NCI-H2081 treated with DMSO at 0.1 percent for 48 hours (cell line): ENCODE measurements at places on chromosomes 2 and 18.

DNA sequence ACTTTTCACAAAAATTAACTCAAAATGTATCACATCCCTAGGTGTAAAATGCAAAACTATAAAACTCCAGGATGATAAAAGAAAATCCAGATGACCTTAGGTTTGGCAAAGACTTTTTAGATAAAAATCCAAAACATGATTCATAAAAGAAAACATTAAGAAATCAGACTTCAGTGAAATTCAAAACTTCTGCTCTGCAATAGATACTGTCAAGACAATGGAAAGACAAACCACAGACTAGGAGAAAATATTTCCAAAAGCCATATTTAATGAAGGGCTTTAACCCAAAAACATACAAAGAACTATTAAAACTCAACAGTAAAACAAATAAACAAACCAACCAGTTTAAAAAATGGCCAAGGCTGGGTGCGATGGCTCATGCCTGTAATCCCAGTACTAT, 173.6 kb upstream of the SPOPL start:
- DNase-seq = no peak

DNA sequence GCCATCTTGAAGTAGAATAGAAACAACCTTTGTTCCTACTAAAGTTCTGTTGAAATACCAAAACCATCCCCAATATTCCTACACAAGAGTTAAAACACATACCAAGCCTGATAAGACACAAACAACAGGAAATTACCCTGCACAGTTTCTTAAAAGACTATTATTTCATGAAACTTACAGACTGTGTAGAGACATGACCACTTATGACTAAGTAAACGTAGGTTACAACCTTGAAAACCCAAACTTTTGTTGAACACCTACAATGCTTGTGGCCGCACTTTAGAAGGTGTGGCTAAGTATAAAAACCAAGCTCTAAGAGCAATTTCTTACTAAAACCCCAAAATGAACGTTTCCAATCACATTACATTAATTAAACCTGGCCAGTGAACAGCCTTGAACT, 2.0 kb downstream of the SMAD2 start:
- DNase-seq = no peak

DNA sequence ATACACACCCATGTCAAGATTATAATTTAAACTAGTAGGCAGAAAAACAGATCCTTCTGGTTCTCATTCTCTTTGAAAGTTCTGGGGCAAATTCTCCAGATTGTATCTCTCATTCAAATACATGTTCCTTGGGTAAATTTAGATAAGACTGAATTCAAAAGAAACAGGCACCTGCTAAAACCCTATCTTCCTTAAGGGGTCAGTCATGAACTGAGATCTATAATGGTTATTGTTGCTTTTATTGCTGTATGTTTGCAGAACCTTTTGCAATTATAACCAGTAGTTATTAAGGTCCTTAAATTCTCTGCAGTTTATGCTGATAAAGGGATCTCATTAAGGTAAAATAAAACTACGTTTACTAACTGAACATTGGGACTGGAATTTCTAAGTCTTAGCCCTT, 83.5 kb downstream of the MYO5B start:
- no peak for DNase-seq

GRCh38 chr18:26487437-26487836, 60.9 kb downstream of the KCTD1 start:
- DNase-seq = no peak

DNA sequence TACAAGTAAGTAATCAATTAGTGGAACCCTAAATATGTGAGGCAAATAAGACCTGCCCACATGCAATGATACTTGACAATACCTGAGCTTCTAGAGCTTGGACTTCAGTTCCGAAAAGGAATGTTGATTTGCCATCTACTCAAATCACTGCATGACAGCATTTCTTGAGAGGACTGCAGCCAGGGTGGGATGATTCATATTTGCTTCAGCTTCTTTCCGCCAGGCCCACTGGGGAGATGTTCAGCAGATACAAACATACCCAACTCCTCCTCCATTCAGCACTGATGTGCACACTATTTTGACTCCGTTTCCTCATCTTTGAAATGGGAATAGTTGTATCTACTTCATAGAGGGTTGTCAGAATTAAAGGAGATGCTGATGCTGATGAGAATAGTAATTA, 28.8 kb upstream of the TMEM177 start:
- DNase-seq = no peak

DNA sequence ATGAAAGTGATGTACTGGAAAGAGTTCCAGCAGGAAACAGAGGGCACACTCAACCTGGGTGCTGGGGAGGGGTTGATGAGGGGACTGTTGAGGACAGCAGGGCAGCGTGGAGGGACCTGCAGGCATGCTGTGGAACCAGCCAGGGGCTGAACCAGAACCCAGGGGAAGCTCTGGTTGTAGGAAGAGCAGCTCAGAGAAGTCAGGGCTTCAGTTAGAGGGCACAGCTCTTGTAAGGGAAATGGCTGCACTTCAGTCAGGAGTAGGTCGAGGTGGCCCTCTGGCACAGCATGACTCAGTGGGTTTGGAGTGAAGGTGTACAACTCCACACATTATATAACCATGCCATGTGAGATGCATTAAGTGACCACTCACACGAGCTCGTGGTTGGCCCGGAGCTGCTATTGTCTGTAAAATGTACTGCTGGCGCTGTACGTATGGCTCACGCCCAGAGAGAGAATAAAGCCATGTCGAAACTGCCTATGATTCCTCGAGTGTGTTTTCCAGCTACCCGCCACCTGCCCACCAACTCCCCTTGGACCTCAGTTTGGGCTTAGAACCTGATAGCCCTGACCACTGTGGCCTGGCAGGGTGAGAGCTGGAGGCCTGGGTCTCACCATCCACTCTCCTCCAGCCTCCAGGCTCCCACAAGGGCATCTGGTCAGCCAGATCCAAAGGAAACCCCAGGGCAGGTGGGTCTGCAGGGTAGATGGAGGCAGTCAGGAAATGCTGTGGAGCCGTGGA, 136.5 kb upstream of the HS6ST1 start:
- no peak for DNase-seq

DNA sequence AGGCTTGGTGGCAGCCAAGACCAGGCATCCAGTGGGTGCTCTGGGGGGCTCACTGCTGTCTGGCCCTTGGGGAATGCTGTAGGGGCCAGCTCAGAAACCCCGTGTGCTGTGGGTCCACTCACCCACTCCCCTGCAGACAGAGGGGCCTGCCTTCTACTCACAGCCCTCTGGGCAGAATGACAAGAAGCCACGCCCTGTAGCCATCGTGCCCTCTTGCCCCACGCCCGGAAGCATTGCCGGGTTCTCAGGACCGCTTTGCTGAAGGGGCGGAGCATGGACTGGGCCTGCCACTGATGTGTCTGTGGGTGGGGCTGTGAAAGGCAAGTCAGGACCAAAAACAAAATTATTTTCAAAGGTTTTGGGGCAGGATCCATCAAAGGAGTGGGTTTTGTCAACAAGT, 27.8 kb downstream of the GLI2 start:
- no peak for DNase-seq

DNA sequence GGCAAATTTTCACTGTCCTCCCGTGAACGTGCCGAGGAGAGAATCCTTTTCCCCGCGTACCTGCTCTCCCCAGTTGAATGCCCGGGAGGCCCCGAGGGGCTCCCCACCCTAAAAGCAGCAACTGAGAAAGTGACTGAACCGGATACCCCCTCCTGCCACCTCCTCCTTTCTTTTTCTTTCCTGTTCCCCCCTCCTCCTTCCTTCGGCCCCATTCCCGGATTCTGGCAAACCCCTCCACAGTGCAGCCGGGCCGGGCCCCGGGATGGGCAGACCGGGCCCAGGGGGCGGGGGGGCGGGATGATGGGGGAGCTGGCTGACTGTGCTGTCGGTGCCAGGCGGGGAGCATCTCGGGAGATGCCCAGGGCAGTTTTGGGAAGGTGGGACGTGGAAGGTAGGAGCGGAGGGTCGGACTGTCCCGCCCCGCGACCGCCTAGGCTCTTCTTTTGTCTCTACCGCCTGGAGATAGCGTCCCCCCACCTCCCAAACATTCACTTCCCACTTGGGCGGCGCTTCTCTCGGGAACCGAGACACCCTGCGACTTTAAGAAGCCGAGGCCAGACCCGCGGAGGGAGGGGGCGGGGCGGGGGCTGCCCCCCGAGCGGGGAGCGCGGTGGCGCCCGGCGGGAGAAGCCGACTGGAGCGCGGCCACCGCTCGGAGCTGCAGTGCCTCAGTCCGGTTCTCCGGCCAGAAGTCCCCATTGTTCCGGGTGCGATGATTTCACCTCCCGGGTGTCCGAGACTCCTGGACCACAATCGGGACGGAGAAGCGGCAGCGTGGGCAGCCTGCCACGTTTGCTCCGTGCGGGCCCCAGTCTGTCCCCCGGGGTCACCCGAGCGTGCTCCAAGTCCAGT, 8.2 kb downstream of the DLX2 start:
- DNase-seq = no peak

GRCh38 chr2:150735894-150736498, 248.5 kb upstream of the RND3 start:
- DNase-seq = no peak

GRCh38 chr2:121038891-121039616, 245.9 kb downstream of the TFCP2L1 start:
- DNase-seq = no peak

DNA sequence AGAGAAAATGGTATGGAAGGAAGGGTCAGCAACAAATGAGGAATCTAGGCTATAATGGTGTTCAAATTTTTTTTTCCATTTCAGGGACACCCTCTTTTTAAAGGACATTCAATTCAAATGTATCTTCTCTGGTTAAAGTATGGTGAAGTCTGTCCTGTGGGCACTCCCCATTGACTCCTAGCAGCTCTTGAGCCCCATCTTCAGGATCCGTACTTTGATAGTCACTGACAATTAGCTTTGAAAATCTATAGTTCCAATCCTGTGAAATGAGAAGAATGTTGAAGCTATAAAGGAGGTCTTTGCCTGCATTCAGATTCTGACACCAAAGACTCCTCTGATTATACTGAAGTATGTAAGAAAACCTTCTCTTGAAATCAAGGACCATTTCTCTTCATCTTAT, 43.3 kb downstream of the KCNH7 start:
- no peak for DNase-seq

DNA sequence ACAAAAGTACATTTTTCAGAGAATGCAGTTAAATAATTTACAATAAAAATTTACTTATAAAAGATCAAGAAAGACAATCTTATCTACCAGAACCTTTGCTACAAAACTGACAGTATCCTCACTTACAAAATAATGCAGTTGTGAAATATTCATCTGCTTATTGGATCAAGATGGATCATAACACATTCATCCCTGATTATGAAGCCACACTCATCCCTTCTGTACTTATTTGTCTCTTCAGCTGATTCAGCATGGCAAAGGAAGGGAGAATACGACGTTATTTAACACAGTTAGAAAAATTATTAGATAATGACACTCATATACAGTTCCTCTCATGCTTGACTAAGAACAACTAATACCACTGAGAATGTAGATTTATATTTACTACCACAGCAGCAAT, 46.4 kb downstream of the TCF4 start:
- DNase-seq = no peak

GRCh38 chr18:79935098-79935480, 16.4 kb downstream of the SLC66A2 start:
- DNase-seq = no peak

- DNase-seq = no peak
Measured at GRCh38 chr2:77021161-77021560, 501.0 kb downstream of the LRRTM4 start.

DNA sequence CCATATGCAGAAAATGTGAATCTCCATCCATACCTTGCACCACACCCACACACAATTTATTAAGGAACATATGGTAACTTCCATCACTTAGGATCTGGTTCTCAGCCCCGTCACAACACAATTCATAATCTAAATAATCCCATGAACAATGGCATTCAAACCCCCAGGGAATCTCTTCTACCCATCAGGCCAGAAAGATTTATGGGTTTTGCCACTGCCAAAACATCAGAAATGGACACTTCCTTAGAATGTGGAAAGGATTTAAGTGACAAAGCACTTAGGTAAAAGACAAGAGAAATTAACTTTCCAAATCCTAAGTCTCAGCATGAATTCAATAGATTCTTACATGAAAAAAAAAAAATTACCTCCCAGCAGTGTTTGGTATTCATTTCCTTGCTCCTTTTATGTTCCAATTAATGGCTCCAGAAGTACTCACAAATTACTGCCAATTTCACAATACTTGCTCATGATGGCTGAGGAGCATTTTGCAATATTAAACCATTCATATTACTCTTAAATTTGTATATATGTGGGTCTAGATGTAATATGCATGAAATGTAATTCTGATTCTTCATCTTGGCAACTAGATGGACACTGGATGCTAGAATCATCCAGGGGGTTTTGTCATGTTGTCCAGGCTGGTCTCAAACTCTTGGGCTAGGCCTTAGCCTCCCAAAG, 56.5 kb upstream of the TMEM247 start:
- DNase-seq = no peak

- DNase-seq = no peak
Measured at GRCh38 chr2:236731767-236732580, 162.3 kb downstream of the ACKR3 start.

GRCh38 chr2:234335661-234336228, 161.1 kb downstream of the ARL4C start:
- DNase-seq = no peak

GRCh38 chr2:111638274-111638877, 245.6 kb downstream of the ANAPC1 start:
- no peak for DNase-seq

DNA sequence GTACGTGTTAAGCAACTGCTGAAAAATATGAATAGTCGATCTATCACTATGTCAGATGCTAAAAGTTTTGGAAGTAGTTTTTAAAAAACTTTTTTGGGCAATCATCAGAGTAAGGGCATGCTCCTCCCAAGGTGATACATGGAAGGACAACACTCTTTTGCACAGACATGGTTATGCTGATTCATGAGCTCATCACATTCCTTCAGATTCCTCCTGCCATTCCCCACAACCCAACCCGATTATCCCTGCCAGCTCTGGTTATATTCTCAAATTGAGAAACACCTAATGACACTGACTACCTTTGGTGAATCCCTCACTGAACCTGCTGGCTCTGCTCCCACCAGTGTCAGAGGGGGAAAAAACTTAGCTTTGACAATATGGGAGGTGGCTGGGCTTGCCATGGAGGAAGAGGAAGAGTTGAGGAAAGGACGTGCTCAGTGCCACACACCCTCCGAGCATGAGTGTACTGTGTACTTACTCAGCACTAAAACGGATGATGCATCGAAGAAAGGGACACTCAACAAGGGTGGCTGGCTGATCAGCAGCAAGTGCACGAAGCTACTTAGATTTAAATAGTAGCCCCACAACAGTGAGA, 83.9 kb upstream of the RNU4ATAC start:
- no peak for DNase-seq
